CD4-positive, alpha-beta memory T cell (primary cell): ENCODE measurements at places on chromosomes 7 and 10. TPM values are rescaled to one million over a fixed set of nuclear protein-coding genes. Genes with fewer than 3 reads are reported as not detected.

The CAMK2G gene
- 3.8 TPM for polyA plus RNA-seq

The AKR1D1 gene
- not detected for polyA plus RNA-seq

The SAP25 gene
- not detected for polyA plus RNA-seq

The LFNG gene
- 4.1 TPM for polyA plus RNA-seq

The CPA4 gene
- polyA plus RNA-seq = not detected

The GRM8 gene
- not detected for polyA plus RNA-seq

The GRM3 gene
- polyA plus RNA-seq = not detected

The TRIM74 gene
- polyA plus RNA-seq = not detected

The PILRA gene
- not detected for polyA plus RNA-seq

DNA sequence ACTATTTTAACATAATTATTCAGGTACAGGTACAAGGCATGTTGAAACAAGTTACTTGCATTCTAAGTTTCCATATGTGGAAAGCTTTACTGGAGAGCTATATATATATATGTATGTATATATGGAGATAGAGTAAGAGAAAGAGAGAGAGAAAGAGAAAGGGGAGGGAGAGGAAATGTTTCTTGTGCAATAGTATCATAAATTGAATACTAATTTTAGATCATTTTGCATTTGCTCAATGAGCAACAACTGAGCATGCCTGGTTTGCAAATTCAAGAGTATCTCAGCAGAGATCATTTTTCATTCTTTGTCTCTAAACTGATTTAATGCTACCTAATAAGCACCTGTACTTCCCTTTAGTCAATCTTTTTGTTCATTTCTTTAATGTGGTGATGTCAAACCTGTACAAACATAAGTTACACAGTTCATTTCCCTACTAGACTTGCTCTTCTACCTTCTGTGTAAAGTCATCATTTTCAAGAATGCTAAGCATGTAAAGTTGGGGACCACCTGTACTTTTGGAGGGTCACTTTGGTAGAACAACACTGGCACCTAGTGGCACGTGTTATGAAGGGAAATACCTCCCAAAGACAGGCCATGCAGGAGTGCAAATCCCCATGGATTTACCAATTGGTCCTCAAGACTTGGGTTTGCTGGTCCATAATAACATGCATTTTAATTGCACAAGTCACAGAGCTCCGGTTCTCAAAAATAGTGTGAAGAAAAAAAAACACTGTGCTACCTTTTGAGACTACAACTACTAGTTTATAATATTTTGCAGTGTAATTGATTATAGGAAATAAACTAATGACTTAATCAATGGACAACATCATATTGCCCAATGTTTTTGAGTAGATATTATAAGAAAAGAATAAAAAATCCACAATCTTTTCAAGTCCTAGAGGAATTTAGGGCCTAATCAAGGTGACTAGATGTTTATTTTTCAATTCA is 431.2 kb upstream of the IGFBP3 start:
- no peak for DNase-seq

DNA sequence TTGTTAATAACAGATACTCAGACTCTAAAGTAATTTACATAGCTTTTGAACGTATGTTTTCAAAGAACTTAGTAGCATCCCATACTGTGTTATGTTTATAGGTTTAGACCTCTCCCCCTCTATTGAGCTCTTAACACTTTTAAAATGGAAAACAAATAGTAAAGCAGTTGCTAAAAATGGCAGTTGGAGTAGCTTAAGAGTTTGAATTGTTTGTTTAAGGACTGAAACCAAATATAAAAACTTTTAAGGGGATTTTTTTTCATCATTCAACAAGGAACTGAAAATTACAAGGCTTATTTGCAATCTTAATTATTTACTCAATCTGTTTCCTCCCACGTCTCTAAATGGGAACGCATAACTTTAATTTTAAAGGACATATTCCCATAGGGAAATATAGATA is 1.6 kb upstream of the SPAG6 start:
- no peak for DNase-seq

GRCh38 chr7:101764221-101764620 is 53.2 kb upstream of the CUX1 start:
- DNase-seq = no peak

DNA sequence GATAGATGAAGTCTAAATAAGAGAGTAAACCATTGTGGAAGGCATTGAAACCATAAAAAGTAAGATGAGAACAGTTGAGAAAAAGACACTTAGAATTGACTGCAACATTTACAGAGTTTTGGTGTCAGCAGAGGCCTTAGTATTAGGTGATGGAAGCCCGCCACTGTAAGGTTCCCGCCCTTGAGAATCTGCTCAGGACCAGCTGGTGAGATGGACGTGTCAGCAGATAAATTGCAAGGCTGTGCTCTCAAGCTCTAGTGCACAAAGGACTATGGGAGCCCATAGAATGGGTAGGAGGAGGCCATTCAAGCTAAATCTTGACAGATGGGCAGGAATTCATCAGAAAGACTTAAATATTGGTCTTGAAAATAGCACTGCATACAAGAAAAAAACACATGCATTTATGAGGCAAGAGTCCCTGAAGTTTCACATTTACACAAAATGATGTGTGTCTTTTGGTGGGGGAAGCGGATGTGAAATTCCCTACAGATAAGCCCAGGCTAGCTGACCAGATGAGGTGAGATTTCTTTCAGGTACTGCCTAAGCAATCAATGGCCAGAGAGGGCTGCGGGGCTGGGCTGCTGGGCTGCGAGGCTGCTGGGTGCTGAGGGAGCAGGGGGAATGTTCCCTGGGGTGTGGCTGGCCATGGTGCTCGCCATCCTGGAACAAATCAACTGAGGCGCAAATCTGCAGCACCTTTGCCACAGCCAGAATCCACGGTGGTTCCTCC is 42.5 kb downstream of the SYPL1 start:
- no peak for DNase-seq

DNA sequence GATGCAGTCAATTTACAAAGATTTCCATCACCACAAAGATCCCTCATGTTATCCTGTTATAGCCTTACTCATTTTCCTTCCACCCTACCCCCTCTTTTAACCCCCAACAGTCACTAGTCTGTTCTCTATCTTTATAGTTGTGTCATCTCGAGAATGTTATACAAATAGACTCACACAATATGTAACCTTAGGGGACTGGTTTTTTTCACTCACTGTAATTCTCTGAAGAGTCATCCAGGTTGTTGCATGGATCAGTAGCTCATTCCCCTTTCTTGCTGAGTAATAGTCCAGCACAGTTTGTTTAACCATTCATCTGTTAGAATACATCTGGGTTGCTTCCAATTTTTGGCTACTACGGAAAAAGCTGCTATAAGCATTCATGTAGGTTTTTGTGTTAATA is 121.1 kb upstream of the PDE1C start:
- DNase-seq = no peak

DNA sequence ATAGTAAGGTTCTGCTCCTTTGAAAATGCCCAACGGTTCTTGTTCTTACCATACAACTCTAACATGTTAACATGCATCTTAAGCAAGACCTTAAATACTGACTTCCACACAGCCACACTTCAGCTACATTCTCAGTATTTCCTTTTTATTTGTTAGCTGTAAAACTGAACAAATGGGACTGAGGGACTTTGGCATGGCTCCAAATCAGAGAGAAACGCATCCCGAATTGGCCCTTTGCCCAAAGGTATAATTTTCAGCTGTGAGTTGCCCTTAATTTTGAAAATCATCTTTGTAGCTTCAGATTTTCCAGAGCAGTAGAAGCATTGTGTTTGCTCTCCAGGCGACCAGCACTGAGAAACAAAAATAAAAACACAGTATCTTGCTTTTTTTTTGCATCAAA is 56.4 kb downstream of the NEUROD6 start:
- no peak for DNase-seq

DNA sequence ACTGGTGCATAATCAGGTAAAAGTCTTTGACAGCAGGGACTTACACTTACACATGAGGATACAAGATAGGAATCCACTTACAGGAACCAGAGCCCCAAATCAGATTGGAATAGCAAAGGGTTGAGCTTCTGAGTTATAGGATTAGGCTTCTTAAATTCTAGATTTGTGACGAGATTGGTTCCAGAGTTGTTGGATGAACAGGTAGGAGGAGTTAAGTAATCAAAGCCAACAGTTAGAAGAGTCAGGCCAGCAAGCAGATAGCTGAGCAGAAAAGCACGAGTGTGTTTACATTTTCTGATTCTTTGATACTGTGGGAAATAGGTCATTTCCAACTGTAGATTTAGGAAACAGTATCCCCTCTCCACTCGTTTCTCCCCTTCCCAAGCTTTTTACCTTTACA is 167.0 kb downstream of the MDFIC start:
- no peak for DNase-seq

- DNase-seq = no peak
Measured at GRCh38 chr10:4770801-4771553, 55.0 kb upstream of the AKR1E2 start.

DNA sequence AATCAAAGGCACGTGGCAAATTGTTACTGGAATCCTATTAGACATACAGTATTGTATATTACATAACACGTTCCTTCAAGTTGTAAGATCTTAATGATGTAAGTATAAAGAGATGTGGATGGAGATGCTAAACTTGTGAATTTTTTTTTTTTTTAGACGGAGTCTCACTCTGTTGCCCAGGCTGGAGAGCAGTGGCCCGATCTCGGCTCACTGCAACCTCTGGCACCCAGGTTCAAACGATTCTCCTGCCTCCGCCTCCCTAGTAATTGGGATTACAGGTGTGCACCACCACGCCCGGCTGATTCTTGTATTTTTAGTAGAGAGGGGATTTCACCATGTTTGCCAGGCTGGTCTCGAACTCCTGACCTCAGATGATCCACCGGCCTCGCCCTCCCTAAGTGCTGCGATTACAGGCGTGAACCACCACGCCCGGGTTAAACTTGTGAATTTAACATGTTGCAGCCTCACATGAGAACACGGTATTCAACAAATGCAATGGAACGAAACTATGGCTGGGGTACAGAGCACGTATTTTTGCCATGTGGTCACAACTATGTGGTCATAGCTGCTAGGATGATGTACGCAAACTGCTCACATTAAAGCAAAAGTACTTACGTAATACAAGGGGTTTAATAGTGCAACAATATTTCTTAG is 818 bp upstream of the SUPV3L1 start:
- DNase-seq = no peak

- DNase-seq = no peak
Measured at GRCh38 chr7:53013925-53014324, 21.5 kb upstream of the POM121L12 start.

- no peak for DNase-seq
Measured at GRCh38 chr10:121158988-121159579, 307.9 kb downstream of the WDR11 start.

GRCh38 chr7:156378806-156379205 is 261.8 kb upstream of the RNF32 start:
- no peak for DNase-seq

GRCh38 chr10:360653-361052 is 225.4 kb downstream of the ZMYND11 start:
- DNase-seq = no peak

GRCh38 chr10:125985557-125986240 is 89.3 kb downstream of the FANK1 start:
- DNase-seq = no peak

DNA sequence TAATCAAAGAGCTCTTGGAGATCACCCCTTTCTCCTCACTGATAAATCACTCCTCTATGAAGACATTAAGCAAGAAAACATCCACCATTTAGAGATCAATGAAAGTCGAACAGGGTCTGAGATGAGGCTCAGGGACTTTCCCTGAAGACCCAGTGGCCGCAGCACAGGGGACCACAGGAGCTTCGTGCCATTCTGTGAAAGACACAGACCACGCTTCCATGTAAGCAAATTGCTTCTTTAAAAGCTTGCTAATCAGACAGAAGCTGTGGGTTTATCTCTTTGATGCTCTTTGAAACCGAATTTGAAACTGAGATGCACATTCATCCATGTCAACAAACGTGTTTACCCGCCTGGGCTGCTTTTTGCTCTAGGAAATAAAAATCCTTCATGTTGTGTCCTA is 231.9 kb upstream of the PPP2R2D start:
- DNase-seq = no peak

DNA sequence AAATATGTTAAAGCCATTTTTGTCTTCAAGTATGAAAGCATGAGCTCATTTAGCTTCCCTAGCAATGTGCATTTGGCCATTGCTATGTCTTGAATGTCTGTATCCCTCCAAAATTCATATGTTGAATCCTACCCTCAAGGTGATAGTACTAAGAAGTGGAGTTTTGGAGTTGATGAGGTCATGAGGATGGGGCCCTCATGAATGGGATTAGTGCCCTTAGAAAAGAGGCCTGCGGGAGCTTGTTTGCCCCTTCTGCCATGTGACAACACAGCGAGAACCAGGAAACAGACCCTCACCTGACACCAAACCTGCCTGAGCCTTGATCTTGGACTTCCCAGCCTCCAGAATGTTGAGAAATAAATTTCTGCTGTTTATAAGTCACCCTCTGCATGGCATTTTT is 61.3 kb upstream of the UCN3 start:
- DNase-seq = no peak

DNA sequence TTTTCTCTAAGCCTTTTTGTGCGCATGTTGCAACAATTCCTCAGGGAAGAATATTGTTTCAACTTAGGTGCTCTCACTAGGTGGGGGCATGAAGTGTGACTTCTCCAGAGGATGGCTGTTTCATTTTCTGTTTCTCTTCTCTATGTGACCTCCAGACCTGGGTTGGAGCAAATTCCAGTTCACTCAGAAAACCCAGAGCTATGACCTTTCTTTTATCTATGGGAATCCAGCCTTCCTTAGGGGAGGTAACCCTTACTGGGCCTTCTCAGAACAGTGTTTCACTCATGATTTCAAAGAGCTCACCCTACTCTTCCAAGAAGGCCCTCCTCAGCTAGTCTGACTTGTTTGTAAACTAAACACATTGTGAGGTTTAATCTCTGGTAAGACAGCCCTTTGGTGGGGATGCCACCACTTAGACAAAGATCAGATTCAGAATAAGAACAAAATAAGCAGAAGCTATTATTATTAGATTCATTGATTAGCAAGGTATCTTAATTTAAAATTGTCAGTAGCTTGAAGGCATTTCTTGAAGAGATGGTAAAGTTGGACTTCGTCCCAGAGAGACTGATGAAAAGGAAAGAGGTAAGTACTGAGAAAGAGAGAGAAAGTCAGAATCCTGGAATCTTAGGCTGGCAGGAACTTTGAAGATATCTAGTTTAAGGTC is 16.6 kb upstream of the TAS2R60 start:
- DNase-seq = no peak

- no peak for DNase-seq
Measured at GRCh38 chr7:132034748-132035416, 478.5 kb upstream of the PODXL start.

- no peak for DNase-seq
Measured at GRCh38 chr10:30967650-30968410, 63.8 kb downstream of the ZNF438 start.
